ENCODE measurements at places on chromosomes 6 and 20.

GRCh38 chr6:71444222-71444621 lies 155.6 kb downstream of the OGFRL1 start:
- DNase-seq = no peak

DNA sequence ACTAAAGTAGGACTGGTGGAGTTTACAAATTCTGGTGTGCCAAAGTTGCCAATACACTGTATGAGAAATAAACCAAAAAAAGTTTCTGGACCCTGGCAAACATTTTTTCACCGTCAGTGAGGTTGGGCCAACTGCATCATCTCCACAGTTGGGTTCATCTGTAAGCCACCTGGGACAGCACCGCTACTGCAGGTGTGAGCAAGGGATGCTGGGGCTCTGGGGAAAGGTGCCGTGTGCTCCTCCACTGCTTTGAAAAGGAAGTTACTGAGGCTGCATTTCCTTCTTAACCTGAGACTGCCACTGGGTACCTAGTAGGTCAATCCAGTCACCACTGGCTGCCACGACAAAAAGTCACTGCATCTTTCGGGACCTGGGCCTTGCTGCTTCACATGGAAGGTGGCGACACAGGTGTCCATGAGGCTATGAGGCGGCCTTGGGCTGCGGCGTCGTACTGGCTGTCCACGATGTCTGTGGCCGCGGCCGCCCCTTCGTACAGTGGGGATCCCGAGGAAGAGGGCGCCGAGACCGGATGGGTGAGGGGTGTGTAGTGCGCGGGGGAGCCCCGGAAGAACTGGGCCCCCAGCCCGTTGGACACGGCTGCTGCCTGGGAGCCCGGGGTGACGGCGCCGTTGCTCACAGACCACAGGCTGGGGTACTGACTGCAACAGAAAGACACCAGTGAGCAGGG lies 9.6 kb downstream of the TBXT start:
- DNase-seq = no peak

DNA sequence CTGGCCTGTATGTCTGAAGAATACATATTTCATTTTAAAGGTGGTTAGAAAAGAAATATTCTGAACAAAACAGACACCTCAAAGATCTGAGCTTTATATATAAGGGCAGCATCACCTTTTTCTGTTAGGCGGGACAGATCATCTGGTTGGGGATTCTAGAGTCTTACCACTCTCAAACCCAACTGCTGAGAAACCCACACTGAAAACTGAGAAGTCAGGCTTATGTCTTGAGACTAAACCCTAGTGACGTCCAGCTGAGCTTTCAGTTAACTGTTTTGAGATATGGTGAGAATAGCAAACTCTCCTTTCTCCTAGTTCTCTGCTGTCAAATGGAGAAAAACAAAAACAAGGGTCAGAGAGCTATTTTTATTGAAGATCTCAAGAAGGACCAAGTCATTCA lies 63.7 kb upstream of the CCN6 start:
- no peak for DNase-seq

DNA sequence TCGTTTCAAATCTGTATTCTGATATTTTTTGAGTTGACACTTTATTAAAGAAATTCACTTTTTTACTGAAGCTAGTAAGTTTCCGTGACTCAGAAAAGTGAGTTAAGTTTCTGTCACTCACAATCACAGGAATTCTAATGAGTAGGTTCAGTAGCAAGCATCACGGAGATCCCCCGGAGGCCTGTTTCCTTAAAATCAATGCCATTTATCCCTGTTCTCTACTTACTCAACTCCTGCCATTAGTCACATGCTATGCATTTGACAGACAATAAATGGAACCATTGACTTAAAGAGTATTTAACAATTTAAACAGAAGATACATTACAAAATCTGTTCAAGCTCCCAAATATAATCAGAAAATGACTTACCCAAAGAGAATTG lies 9.1 kb downstream of the SLC18B1 start:
- DNase-seq = no peak

GRCh38 chr20:47785311-47785853 lies at the start of gene SULF2:
Gene SULF2, minus strand, starts transcription at chr20:47785481. Its CDS starts 28,118 bp downstream, at chr20:47757363.
- peak; percentile 9 for DNase-seq

GRCh38 chr6:119443993-119444641 lies 94.6 kb upstream of the MAN1A1 start:
- DNase-seq = no peak

DNA sequence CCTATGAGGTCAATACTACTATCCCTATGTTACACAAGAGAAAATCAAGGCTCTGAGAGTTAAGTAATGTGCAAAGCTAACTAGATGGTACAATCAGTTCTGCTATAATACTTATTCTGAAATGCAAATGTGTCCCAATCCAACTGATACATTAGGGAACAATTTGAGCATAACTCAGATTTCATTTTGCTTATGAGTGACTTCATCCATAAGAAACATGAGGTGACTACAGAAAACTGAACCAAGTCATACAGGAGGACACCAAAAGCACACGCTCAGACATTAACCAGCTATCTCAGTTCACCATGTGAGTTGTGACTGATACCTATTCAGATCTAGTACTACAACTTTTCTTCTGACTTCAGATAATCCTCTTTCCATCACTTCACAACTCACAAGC lies 179.9 kb upstream of the RUNX2 start:
- no peak for DNase-seq

DNA sequence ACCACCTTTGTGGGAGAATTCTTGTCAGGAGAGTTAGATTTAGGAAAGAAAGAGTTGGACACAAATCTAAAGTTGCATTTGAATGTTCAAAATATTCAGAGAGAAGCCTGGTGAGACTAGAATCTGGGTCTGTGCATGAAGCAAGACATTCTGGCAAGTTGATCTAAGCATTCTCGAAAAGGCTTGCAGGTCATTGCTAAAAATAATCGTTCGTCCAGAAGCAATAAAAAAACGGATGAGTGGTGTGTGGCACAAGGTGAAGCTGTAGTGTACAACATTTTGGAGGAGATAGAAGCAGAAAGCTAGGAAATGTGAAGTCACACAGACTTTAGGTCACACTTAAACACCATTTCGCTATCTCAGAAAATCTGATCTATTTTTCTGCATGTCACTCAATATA lies 114.9 kb upstream of the IFNGR1 start:
- DNase-seq = no peak
